Activated CD4-positive, alpha-beta T cell treated with anti-CD3 and anti-CD28 coated beads for 24 hours (primary cell): ENCODE measurements at places on chromosomes 1 and 21.

GRCh38 chr1:157773493-157774350 is 3.2 kb downstream of the FCRL2 start:
- no peak for DNase-seq

DNA sequence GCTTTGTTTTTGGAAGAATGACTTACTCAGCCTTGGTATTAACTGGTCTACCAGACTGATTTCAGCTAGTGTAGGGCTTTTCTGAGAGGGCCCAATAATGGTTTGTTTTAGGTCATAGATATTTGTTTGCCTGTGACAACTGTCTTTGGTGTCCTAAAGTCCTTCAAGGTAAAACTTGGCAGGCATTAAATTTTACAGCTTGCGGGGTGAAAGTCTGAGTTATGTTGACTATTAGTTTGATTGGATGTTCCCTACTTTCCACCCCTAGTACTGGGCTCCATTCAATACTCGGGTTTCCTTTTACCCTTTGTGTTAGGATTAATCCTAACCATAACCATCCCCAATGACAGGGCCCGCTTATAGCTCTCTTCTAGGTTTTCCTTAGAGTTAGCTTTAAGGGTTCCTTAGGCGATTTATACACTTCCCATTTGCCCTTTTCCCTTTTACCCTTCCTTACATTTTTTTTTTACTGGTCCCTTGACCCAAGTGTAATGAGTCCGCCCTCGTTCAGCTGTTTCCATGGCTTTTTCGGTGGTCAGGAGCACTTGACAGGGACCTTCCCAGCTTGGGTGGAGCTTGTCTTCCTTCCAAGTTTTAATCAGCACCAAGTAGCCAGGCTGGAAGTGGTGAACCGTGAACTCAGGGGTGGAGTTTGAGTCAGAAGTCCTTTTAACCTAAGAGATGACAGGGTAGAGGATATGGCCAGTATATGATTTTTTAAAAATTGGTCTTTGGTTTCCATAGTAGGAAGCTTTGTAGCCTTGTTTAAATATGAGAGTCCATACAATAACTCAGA is 28.5 kb upstream of the LCE5A start:
- DNase-seq, result no peak

DNA sequence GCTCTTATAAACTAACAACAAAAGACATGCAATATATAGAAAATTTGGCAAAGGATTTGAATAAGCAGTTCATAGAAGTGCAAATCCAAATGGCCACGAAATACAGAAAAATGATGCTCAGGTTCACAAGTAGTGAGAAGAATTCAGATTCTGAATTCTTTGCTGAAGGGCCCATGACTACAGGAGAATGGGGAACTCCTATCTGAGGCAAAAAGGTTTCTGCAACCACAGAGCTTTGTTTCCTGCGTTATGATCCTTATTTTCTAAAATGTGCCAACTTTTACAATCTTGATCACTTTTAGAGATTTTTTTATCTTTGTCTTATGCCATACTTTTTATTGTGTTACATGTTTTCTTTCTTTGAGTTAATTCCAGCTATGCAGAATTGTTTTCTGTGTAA is 91.3 kb downstream of the ITSN1 start:
- no peak for DNase-seq

GRCh38 chr1:245079021-245079609 is 75.7 kb upstream of the KIF26B start:
- no peak for DNase-seq

- DNase-seq, result no peak
Measured at GRCh38 chr21:35895598-35895997, 164.7 kb downstream of the SETD4 start.

DNA sequence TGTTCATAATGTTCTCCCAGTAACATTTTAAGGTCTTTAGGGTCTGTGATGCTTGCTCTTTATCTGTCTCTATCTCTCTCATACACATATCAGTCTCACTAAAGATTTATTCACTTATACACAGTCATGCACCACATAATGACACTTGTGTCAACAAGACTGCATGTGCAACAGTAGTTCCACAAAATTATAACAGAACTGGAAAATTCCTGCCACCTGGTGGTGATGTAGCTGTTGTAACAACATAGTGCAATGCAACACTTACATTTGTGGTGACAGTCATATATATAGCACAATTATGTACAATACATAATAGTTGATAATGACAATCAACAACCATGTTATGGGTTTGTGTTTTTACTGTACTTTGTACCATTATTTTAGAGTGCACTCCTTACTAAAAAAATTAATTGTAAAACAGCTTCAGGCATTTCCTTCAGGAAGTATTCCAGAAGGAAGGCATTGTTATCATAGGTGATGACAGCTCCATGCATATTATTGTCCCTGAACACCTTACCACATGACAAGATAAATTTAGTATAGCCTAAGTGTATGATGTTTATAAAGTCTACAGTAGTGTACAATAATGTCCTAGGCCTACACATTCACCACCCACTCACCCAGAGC is 8.1 kb downstream of the TDRD5 start:
- DNase-seq, result no peak

- no peak for DNase-seq
Measured at GRCh38 chr1:32180186-32181060, 948 bp downstream of the TXLNA start.

DNA sequence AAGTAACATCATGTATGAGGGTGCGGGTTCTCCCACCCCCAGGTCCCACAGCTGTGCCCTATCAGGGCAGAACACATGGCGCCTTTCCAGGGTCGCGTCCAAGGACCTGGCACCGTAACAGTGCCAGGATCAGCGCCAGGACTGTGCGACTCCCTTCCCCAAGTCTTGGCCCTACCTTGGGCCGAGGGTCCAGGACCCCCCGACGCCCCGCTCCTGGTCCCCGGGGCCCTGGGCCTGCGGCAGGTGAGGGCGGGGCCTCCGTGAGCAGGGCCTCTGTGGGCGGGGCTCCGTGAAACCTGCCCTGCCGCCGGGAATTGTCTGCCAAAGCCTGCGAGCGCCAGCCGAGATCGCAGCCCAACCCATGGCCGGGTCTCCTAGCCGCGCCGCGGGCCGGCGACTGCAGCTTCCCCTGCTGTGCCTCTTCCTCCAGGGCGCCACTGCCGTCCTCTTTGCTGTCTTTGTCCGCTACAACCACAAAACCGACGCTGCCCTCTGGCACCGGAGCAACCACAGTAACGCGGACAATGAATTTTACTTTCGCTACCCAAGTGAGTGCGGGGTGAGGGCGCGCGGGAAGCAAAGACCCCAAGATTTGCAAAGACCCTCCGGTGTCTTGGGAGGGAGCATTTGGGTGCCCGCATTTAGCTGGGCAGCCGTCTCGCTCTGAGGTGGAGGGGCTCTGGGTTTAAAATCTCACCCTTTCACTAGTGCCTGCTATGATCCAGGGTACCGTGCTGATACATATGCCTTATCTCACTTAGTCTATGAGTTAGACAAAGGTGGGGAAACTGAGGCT is at the start of gene RHBG:
Gene RHBG, plus strand, starts transcription at position 323 of the 796 bp plus-strand sequence. Its CDS starts 39 bp downstream, at position 362.
- no peak for DNase-seq

GRCh38 chr1:154607609-154608396 is at the start of gene ADAR:
Gene ADAR (minus strand): TSS chr1:154608186. CDS start chr1:154608006, 180 bp downstream.
- DNase-seq, result peak; percentile 79

- DNase-seq, result no peak
Measured at GRCh38 chr1:162003061-162003829, 20.4 kb downstream of the OLFML2B start.

GRCh38 chr1:41455479-41456332 is 28.8 kb downstream of the EDN2 start:
- no peak for DNase-seq

- no peak for DNase-seq
Measured at GRCh38 chr1:66526036-66526435, 7.9 kb upstream of the SGIP1 start.

DNA sequence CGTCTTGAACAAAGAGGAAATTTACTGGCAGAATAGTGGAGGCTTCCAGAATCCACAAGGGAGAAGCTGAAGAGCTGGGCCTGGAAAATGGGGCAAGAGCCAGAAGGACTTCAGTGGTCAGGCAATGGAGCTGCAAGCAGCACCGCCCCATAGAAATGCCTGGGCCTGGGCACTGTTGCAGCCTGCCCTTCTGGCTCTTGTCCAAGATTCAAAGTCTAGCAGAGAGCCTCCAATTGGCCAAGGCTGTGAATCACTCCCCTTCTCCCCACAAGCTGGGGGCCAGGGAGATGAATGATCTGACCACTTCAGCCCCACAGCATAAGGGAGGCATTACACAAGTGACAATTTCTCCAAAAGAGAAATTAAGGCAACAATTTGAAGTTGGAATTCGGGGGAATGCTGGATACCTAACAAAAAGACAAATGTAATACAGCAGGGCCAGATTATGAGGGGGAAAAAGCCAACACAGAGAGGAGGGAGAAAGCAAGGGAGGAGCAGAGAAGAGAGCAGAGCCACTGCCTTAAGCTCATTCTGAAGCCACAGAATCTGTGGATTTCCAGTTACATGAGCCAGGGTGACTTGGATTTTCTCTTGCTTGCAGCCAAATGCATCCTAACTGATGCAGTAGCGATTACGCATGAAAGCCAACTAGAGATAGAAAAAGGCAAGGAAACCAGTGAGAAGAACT is 80.3 kb downstream of the LRIG2 start:
- no peak for DNase-seq

- no peak for DNase-seq
Measured at GRCh38 chr1:42385283-42385682, 4.7 kb downstream of the RIMKLA start.

DNA sequence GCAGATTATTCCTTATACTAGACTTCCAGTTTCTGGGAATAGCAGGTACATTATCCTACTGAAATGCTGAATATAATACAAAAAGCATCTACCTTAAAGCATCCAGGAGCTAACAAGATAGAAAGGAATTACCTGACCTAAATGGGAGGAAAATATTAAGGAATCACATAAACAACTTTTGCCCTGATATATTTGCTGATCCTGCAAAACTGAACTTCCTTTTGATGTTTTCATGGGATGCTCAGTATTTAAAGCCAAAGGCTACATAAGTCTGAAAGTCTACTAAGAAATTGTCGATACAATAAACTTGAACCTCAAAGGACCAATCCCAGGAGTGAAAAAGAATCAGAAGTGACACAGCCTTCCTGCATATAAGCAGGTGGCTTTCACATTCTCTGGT is 85.6 kb upstream of the C1orf21 start:
- no peak for DNase-seq

DNA sequence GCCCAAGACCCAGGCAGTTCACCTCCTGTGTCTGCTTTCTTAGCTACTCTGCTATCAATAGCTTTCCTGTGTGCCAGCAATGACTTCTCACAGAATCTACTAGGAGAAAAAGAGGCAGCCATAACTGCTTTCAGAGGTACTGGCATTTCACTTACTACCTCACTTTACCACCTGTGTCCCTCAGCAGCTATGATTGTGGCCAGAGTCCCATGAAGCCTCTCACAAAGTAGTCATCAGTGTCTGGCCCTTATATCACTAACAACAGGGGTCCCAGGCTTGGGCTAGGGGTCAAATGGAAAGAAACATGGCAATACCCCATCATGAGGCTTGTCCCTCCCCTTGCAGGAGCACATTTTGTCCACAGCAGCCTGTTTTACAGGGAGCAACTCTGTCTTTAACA is 62.7 kb upstream of the EPS8L3 start:
- no peak for DNase-seq

DNA sequence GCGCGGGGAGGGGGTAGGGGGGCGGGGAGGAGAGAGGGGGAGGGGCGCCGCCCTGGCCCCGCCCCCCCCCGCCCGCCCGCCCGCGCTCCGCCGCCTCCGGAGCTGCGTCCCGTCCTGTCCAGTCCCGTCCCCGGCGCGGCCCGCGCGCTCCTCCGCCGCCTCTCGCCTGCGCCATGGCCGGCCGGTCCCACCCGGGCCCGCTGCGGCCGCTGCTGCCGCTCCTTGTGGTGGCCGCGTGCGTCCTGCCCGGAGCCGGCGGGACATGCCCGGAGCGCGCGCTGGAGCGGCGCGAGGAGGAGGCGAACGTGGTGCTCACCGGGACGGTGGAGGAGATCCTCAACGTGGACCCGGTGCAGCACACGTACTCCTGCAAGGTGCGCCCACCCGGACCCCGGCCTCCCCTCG is at the start of gene AGRN:
Gene AGRN, plus strand, starts transcription at position 121 of the 405 bp plus-strand sequence. Its CDS starts 53 bp downstream, at position 174.
- DNase-seq, result no peak

DNA sequence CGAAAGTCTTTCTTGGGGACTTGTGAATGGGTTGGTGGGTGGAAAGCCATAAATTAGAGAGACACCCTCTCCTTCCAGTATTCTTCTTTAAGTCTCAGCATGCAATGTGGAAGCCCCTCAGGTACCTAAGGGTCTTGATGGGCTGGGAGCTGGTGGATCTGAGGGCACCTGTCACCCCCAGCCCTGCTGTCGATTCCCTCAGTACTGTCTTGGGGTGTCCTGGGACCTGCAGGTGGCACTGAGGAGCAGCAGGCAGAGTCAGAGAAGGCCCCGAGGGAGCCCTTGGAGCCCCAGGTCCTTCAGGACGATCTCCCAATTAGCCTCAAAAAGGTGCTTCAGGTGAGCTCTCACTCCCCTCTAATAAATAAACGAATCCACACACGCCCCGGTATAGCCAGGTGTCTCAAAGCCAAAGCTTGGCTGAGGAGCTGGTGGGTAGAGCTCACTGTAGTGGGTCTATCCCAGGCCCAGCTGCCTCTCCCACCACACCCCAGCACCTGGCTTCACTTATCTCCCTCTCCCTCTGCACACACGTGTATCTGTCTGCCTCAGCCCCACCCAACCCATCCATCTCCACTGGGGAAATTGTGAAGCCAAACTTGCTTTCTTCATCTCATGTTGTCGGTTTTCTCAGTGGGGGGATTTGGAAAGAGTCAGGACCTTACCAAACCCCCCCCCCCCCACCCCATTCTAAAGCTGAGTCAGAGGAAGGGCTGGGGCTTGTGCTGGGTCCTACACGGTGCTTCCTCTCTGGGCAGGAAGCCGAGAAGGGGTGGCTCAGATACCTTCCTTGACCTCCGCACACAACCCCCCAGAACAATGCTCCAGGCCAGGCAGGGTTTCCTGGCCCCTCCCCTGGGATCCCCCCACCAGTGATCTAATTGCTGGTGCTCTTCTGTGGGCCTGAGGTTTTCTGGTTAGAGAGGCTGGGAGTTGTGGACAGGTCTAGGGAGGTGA is 1.6 kb downstream of the ADAM15 start:
- DNase-seq, result no peak

DNA sequence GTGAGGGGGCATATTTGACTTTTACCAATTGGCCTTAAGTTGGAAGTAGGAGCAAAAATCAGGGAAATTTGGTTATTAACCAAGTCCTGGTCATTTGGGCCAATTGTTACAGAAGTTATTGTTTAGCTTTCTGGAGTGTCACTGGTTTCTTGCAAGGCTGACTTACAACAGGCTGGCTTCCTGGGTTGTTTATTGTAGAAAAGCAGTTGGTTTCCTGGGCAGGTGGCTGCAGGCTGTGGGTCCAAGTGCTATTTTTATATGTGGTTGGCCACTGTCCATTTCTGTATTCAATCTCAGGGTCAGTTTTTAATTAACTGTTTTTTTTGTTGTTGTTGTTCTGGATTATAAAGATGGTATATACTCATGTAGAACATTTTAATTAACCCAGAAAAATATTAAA is 174.1 kb downstream of the KCNJ6 start:
- no peak for DNase-seq
